Iris pigment epithelial cell (primary cell): ENCODE measurements at places on chromosomes 2 and 18.

- peak; percentile 93 for DNase-seq
These were observed 18.9 kb downstream of the ATP8B1 start for GRCh38 chr18:57784034-57784800.

GRCh38 chr2:145845207-145845894, 1325.4 kb upstream of the ZEB2 start:
- DNase-seq, result peak; percentile 45

GRCh38 chr18:55105873-55106272, 146.6 kb upstream of the CCDC68 start:
- DNase-seq, result no peak

GRCh38 chr2:35785564-35785963, 570.0 kb upstream of the CRIM1 start:
- no peak for DNase-seq

DNA sequence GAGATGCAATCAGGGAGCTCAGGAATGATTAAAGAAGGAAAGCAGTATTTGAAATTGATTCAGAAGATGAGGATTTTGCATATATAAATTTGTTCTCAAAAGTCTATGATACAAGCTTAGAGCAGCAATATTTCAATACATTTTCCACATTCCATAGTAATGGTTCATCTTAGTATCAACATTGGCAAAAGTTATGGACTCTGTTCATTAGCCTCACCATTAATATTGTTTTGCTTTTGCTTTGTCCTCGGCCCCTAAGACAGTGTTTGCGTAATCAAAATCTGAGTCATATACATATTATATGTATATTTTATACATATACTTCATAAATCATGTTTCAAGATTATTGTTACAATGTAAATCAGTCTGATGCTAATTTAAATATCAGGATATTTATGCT, 176.6 kb downstream of the CNTNAP5 start:
- DNase-seq, result no peak

GRCh38 chr2:43268066-43268953, 41.9 kb upstream of the ZFP36L2 start:
- DNase-seq, result no peak

GRCh38 chr2:234730066-234730640, 221.7 kb upstream of the SH3BP4 start:
- DNase-seq, result no peak
